ENCODE measurements at places on chromosomes 1 and 21.

- DNase-seq = no peak
Observed at GRCh38 chr1:92291372-92291999, 7.3 kb downstream of the GLMN start.

DNA sequence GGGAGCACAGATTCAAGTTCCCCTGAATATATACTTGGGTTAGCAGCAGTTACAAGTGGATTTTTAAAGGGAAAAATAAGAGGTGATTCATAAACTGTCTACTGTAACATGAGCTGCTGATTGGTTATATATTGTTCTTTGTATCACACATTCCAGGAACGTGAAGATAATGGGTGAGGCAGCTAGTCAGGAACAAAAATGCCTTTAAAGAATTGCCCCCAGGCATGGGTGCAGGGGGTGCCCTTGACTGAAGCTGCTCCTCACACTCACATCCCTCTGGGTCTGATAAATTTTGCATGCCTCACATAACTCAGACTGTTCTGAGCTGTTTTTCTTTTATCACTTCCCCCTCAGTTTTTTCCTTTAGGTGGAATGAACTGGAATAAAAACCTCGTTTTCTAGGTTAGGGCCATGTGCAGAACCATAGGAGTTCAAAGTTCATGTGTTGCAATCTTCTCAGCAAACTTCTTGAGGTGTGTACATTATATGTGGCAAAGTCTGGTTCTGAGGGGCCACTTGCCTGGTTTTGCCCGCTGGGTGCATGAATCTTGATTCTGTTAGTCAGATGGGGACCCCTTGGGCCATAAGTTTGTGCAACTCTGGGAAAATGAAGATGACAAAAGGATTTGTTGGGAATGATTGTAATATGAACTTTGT, 21.1 kb downstream of the TBX19 start:
- DNase-seq = peak; percentile 73

DNA sequence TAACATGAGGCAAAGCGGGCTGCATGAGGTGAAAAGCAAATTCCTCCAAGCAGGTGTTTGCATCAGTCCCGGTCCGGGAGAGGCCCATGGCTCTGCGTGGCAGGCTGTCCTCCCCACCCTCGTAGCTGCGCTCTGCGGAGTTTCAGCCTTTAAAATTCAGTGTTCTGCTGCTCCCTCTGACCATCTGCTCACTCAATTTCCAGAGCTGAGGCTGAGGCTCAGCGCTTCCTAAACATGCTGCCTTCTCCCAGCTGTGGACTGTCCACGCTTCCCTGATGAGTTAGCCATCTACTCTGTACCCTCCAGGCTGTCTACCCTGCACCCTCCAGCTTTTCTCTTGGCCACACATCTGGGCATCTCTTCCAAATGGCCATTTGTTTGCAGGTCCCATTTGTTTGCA, 87.7 kb downstream of the KCNJ6 start:
- no peak for DNase-seq

- DNase-seq = no peak
Observed at GRCh38 chr1:97053268-97053667, 331.7 kb downstream of the PTBP2 start.

DNA sequence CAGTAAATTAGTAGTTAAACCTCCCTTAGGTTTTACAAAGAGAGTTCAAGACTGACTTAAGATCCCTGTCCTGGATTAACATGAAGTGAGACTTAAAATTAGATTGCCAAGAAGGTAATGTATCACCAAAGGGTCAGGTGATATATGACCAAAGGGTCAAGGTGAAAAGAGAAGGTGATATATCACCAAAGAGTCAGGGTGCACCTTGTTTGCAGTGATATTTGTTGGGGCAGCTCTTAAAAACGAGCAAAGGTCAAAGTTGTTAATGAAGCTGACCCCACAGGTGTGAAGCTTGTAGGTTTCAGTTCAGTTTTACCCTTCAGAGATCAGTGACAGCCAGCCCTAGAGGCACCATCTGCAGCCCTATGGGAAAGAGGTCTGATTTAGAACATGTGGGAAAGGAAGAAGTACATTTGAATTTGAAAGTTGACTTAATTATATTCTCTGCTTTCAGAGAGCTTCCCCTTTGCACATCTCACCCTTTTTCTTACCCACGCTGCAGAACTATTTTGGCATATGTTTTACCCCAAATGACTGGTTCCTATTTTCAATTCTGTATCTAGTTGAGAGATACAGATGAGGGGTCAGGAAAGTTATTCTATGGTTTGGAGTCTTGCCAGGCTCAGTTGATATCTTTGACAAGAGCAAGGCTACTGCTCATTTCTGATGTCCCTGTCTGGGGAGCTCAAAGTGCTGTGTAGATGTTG, 170.8 kb downstream of the S1PR1 start:
- no peak for DNase-seq

- no peak for DNase-seq
Observed at GRCh38 chr21:36705679-36706481, 7.0 kb downstream of the SIM2 start.

GRCh38 chr1:25679171-25679570, 62.6 kb downstream of the MAN1C1 start:
- DNase-seq = no peak

DNA sequence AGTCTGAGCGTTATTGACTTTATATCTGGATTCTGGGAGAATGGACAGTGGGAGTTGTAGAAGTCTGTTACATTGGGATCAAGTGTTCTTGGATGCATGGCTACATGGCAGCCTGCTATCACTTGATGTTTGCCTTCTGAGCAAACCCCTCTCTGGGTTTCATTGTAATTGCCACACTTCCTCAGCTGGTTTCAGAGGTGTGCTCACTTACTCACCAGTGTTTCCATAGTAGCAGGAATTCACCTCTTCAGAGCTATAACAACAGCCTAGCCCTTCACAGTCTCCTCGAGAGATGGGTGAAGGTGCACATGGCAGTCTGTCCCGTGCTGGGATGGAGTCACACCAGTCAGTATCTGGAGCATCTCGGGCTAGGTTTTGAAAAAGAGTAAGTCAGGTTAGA, 2.6 kb downstream of the ZP4 start:
- no peak for DNase-seq
